RPMI8226 (cell line): ENCODE measurements at places on chromosomes 7 and 10.
A peak's percentile ranks its signal among the peaks of the same experiment; 100 is the strongest.

- no peak for DNase-seq
These were observed 11.7 kb downstream of the TMEM184A start for GRCh38 chr7:1544178-1544895.

- DNase-seq, result peak; percentile 46
These were observed 932 bp downstream of the ESYT2 start for GRCh38 chr7:158828133-158829020.

GRCh38 chr10:116744163-116744753 is 1.9 kb upstream of the HSPA12A start:
- no peak for DNase-seq

- DNase-seq, result no peak
These were observed 157.3 kb downstream of the NOC3L start for GRCh38 chr10:94205396-94205831.
